ENCODE measurements at places on chromosomes 3 and 15.

DNA sequence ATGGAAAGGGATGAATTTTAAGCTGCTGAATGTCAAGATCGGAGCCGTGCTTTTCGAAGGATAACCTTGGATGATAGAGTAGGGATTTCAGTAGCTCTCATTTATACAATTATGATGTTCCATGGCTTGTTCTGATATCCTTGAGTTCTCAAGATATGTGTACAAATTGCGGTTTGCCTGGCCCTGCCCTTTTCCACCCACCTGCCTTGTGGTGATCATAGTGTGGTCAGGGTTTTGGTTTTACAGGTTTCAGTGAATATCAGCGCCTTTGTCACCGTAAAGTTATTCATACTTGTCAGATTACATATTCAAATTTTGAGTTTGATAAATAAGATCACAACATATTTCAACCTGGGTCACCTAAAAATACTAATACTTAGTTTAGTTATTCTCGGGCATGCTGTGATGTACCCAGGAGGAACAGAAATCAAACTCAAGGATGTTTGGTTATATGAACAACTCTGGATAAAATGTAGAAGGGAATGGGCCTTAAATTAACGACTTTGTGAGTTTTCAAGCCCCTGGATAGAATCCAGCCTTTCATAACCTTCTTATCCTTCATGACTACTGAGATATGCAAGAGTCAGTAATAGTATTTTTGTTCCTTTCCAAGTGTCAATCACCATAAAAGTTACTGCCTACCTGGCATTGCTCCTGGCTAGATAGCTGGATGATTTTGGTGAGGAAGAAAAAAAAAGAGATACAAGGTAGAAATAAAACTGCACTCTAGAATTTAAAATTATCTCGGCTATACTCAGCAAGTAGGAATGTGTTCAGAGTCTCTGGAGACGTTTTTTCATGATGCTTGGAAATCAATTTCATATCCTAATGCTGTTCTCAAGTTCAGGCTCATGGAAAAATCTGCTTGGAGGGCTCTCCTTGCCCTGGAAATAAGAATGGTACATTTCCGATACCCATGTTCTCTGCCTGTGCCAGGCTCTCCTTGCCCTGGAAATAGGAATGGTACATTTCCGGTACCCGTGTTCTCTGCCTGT lies 209.2 kb upstream of the TPRG1 start:
- no peak for DNase-seq

- DNase-seq, result peak; percentile 85
Measured at GRCh38 chr15:29687204-29687815, 135.0 kb downstream of the TJP1 start.

DNA sequence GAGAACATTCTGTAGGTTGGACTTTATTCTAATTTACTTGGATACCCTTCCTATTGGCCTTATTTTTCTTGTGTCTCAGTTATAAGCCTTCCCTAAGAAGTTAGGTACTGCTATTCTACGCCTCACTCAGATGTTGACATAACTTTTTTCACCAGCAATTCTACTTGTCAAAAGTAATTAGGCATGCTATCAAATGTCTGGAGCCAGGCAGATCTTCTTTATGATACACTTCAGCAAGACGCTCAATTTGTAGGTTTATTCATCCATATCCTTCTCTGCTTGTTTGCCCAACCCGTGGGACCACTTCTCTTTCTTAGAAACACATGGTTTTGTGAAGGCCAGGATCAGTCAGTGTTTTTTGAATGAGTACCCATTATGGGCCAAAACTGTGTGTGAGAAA lies 36.2 kb upstream of the COL8A1 start:
- DNase-seq, result no peak

DNA sequence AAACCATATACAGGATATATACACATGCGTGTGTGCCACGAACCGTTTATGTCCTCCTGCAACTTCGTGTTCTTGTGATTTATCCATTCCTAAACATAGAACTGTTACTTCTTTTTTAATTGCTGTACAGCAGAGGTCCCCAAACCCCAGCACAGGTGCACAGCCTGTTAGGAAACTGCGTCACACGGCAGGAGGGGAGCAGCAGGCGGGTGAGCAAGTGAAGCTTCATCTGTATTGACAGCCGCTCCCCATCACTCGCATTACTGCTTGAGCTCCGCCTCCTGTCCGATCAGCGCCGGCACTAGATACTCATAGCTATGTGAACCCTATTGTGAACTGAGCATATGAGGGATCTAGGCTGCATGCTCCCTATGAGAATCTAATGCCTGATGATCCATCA lies 34.9 kb upstream of the NRROS start:
- no peak for DNase-seq

GRCh38 chr3:53195602-53196574 lies 34.9 kb downstream of the PRKCD start:
- no peak for DNase-seq

DNA sequence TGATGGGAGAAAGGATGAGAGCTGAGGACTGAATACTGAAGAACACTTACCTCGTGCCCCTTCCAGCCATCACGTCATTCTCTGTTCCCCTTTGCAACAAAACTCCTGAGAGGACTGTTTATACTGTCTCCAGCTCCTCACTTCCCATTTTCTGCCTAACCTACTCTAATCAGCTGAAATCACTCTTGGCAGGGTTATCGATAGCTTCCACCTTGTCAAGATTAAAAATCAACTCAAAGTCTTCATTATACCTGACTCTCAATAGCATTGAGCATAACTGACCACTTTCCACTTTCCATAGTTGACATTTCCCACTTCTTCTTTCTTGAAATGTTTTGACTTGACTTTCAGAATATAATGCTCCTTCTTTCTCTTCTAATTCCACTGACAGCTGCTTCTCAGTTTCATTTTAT lies 4.3 kb downstream of the BTBD1 start:
- no peak for DNase-seq

DNA sequence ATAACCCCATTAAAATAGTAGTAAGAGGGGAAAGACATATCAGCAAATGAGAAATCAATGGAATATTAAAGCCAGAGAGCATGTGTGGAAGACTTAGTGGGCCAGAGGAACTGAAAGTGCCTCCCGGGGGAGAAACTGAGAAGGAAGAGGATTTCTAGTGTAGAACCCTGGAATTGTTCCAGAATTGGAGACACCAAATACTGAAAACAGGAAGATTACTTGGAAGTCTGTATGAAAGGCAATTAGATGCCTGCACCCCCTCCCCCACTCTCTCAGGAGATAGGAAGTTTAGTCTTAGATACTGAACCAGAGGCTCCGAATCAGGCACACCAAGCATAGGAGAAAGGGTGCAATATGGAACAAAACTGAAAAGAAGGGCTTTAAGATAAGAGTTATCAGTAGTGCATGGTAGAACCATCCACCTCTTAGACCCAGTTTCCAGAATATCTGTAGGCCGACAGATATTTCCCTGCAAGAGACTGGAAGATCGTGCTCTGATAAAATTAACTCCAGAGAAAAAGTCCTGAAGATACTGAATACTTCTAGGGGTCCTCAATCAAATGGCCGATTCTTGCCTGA lies 32.4 kb downstream of the KLHL18 start:
- no peak for DNase-seq

DNA sequence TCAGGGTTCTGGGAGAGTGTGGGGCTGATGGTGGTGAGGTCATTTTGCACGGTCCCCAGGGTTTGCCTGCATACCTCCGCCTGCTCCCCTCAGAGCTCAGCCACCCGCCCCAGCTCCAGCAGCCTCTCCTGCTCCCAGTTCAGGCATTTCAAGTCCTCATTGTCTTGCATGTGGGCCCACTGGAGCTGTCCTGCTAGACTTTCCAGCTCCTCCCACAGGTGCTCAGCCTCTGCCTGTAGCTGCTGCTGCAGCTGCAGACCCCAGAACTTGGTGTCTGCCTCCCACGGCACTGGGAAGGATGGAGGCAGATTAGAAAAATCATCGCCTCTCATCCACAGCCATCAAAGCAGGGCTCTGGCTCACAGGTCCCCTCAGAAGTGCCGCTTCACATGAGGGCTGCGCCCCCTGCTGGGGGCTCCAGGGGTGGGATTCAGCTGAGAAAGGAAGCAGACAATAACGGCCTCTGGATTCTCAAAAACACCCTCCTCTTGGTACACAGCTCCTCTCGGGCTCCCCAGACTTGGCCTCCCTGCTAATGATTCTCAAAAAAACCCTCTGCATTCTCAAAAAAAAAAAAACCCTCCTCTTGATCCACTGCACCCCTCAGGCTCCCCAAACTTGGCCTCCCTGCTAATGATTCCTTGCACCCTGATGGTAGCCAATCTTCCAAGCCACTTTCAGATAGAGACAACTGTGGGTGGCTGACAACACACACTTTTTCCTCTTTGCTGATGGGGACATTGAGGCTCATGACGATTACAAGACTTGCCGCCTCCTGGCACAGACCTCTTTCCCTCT lies 89.3 kb upstream of the C2CD4B start:
- DNase-seq, result no peak

- DNase-seq, result no peak
Measured at GRCh38 chr15:57272771-57273357, 103.4 kb upstream of the CGNL1 start.

GRCh38 chr15:77160562-77161478 lies 89.9 kb upstream of the TSPAN3 start:
- DNase-seq, result no peak

DNA sequence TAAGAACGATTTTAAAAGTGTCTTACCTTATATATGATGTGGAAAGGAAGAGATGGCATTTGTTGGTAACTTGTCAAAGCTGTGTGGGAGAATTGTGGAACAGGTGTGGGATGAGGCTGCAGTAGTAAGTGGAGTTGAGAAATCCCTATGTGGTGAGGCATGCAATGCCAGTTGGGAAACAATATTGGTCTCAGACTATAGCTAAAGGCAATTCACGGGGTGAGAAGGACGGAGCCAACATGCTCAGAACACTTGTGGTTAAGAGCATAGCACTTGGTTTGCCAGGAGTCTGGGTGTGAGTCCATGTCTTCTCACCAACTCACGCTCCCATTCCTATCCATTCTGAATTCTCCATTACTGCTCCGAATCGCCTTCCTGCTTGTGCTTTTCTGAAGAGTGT lies 615.6 kb upstream of the ADAMTS9 start:
- DNase-seq, result no peak

- DNase-seq, result no peak
Measured at GRCh38 chr3:107689355-107689754, 166.6 kb downstream of the BBX start.

- no peak for DNase-seq
Measured at GRCh38 chr15:90884719-90885431, 571 bp downstream of the FES start.

DNA sequence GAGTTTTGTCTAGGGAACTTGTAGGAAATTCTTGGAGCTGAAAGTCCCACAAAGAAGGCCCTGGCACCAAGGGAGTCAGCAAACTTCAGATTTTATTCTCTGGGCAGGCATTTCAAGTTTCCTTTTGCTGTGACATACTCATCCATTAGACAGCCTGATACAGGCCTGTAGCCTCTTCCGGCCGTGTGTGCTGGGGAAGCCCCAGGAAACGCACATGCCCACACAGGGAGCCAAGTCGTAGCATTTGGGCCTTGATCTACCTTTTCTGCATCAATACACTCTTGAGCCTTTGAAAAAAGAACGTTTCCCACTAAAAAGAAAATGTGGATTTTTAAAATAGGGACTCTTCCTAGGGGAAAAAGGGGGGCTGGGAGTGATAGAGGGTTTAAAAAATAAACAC lies 15.0 kb downstream of the TIGIT start:
- DNase-seq, result no peak

- DNase-seq, result no peak
Measured at GRCh38 chr3:16461463-16462245, 51.8 kb downstream of the RFTN1 start.

DNA sequence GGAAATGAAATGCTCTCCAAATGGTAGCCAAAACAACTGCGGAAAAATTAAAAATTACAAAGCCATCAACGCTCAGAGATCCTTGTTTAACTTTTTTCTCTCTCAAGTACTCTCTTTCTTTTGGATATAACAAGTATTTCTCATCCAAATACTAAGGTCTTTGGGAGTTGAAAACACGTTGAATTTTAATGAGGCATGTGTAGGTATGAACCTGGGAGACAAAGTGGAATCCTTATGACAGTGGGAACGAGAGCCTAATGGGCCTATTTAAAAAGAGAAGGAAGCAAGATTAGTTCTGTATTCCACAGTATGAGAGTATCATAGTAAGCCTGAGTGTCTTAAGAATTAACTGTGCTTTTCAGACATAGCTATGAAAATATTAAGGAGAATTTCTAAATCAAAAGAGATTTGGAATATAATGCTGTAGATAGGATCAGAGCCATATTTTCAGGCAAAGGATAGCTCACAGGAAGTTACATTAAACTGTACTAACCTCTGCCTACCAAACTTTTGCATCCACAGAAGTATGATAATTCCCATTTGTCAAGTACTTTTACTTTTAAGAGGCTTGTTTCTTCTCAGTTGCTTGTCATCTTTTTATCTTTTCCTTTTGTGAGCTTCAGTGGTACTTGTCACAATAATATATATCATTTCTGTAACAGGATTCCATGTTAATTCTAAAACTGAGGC lies 759 bp downstream of the CD96 start:
- DNase-seq, result no peak

- no peak for DNase-seq
Measured at GRCh38 chr15:61196711-61197586, 32.2 kb downstream of the RORA start.

GRCh38 chr3:160027541-160028195 lies 39.0 kb downstream of the IL12A start:
- DNase-seq, result no peak

DNA sequence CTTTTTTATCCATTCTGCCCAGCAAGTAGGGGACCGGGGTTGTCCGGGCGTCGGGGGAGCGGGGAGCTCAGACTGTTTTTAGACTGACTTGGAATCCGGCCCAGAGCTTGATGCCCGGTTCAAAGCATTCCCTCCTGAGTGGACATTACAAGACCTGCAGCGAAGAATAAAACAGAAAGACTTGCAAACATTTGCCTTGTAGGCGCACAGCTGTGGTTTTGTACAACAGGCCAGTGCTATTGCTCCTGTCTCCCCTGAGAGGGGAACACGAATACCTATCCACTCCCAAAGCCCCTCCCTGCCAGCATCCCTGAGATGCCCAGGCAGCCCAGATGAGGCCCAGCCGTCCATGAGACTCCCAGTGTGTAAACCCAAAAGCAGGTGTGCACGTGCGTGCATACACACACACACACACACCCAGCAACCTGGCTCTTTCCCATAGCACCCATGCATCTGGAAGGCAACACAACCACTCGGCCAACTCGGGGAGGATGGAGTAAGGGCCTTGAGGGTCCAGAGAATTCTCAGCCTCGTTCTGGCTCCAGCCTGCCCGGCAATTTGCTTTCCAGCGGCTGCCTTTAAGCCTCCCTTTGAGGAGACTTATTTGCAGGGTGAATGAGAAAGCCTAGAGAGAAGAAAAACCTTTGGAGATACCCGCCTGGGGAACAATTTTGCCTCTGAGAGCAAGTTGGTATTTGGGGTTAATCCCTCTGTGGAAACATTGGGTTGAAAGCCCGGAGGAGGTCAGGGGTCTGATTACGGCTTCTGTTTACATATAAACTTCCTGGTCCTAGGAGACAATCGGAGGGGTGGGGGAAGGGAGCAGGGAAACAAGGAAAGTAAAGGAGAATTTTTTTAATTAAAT lies 161.0 kb upstream of the HES1 start:
- no peak for DNase-seq

- DNase-seq, result no peak
Measured at GRCh38 chr3:141152801-141153678, 78.6 kb upstream of the PXYLP1 start.

GRCh38 chr15:69760890-69761568 lies 308.4 kb downstream of the RPLP1 start:
- DNase-seq, result no peak
